ENCODE measurements at places on chromosomes 7 and 10.

GRCh38 chr10:47311932-47312662 is 10.2 kb upstream of the GDF2 start:
- no peak for DNase-seq

DNA sequence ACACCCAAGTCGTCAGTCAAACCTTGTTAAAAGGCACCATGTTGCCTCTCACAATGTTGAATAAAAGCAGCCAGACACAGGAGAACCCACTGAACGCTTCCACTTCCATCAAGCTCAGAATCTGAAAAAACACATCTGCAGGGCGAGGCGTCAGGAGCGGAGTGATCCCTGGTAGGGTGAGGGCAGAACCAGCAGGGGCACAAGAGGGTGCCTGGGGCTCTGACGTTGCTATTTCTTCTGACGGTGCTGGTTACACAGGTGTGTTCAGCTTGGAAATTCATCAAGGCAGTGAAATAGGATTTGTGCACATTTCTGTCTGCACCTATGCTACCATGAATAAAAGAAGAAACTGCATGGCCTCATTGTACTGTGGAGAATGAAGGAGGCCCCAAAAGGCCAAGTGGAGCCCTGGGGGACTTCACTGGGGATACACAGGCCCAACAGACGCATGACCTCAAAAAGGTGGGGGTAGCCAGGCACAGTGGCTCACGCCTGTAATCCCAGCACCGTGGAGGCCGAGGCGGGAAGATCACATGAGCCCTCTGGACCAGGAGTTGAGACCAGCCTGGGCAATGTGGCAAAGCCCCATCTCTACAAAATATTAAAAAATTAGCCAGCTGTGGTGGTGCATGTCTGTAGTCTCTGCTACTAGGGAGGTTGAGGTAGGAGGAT is 19.2 kb upstream of the NCAPG2 start:
- no peak for DNase-seq

GRCh38 chr10:50438049-50438936 is 185.5 kb downstream of the SGMS1 start:
- DNase-seq, result no peak

- no peak for DNase-seq
Measured at GRCh38 chr7:128053023-128053422, 21.8 kb upstream of the LRRC4 start.
